ENCODE measurements at places on chromosomes 12 and 14.

DNA sequence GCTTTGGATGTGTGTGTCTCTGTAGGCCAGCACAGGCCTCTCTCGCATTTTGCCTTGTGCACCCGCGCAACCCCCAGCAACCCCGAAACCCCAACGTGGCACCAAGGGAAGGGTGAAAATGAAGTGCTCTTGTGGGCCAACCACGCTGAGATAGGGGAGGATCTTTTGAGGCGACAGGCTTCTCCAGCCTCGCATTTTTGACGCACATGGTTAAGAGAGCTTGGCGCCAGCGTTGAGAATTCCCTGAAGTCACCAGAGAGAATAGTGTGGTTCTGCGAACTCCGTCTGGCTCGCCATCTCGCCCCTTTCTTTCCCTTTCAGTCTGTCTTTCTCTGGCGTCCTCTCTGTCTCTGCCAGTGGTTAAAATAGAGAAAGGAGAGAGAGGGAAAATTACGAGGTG is 1.9 kb upstream of the TBX3 start:
- no peak for DNase-seq

- no peak for DNase-seq
Observed at GRCh38 chr12:34342048-34342447, 319.8 kb downstream of the ALG10 start.

GRCh38 chr12:118061873-118062843 is 1.2 kb upstream of the WSB2 start:
- DNase-seq = no peak

DNA sequence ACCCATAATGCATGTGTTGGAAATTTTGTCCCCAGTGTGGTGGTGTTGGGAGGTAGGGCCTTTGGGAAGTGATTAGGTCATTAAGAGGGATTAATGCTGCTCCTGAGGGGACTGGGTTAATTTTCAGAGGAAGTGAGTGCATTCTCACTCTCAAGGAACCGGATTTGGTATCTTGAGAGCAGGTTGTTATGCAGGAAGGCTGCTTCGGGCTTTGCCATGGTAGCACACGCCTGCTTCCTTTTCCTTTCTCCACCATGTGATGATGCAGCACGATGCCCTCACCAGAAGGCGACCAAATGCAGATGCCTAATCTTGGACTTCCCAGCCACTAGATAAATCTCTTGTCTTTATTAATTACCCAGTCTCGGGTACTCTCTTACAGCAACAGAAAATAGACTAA is 257.1 kb downstream of the SSPN start:
- no peak for DNase-seq

GRCh38 chr12:45730348-45731189 is 1.1 kb downstream of the ARID2 start:
- DNase-seq = peak; percentile 36

DNA sequence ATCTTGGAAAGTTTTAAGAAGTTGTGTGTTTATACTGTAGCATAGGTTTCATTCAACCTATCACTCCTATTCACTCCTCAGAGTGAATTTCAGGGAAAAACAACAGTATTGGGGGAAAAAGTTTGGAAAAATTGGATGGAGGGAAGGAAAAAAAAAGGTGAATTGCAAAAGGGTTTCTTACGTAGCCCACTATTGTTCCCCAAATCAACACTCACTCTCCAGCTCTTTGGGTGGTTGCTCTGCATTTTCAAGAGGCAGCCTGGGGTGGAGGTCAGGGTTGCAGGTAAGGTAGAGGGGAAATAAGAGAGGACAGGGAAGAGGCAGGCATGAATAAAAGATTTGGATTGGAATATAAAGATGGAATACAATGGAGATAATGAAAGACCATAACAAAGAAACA is 42.3 kb downstream of the BORCS5 start:
- DNase-seq = no peak

GRCh38 chr12:24760162-24760561 is 188.7 kb downstream of the BCAT1 start:
- DNase-seq = no peak

DNA sequence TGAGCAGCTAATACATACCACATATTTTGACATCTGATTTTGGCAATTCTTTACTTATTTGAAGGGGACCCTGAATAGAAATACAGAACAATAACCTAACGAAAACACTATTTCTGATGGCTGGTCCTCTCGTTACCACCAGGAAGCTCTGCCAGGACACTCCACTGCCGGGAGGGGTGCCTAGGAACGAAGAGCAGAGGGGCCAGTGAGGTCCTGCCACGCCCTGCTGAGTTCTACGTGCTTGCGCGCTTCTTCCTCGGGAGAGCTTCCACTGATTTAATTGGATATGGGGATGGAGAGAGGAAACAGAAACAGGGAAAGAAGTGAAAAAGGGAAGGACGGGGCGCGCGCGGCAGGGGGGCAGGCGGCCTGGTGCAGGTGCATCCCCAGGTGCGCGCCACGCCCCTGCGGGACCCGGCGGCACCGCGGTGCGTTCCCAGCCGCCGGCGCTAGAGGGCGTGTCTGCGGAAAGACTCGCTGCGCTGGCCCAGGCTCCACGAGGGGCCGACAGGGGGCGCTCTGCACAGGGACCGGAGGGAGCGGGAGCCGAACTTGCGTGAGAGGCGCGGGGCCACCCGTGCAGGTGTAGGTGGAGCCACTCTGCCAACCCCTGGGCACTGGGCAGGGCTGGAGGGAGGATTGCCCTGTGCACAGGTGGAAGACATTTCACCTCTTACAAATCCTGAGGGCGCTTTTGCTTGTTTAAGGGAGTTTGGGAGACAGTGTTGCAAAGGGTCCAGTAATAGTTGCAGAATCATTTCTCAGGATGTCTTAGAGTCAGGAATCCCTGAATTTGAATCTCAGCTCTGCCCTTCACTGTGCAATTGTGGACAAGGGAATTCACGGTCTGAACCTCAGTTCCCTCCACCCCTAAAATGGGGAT is 986.3 kb upstream of the TMEM132C start:
- DNase-seq = peak; percentile 30

GRCh38 chr12:56146492-56147460 is 5.6 kb upstream of the MYL6B start:
- DNase-seq = no peak

DNA sequence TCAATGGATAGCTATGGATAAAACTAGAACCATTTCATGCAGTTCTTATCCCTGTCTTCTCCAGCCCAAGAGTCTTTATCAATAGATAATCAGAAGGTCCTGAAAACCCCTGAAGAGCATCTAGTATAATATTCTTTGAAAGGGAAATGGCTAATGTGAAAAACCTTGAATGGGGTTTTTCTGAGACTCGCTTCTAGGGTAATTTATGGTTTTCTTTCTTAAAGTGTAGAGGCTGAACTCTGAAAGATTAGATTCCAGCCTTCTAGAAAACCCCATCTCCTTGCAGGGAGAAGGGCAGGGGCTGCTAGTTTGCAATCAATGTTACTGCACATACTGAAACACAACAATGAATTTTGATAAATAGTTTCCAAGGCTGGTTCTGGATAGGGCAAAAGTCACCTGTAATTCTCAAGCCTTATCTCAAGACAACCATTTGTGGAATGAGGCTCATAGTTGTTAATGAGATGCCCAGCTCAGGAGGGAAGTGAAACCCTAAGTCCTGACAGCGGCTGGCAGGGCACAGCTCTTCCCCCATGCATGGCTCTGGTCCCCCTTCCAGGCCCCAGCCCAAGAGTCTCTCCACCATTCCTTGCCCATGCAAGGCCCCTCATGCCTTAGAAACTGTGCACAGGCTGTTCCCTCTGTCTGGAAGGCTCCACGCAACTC is 33.7 kb upstream of the PYGL start:
- no peak for DNase-seq

- DNase-seq = no peak
Observed at GRCh38 chr14:32019276-32019675, 57.8 kb upstream of the ARHGAP5 start.
